ENCODE measurements at places on chromosomes 3 and 15. TPM values are rescaled to one million over a fixed set of nuclear protein-coding genes. Genes with fewer than 3 reads are reported as not detected.

Gene CKMT1A
- total RNA-seq: 114 TPM

Gene EPHB1
- 0.44 TPM for total RNA-seq

Gene EFCAB12
- total RNA-seq: under 0.01 TPM

Gene NMD3
- total RNA-seq: 56.1 TPM

Gene GPR149
- not detected for total RNA-seq

Gene NR1I2
- not detected for total RNA-seq

Gene CX3CR1
- 0.57 TPM for total RNA-seq

DNA sequence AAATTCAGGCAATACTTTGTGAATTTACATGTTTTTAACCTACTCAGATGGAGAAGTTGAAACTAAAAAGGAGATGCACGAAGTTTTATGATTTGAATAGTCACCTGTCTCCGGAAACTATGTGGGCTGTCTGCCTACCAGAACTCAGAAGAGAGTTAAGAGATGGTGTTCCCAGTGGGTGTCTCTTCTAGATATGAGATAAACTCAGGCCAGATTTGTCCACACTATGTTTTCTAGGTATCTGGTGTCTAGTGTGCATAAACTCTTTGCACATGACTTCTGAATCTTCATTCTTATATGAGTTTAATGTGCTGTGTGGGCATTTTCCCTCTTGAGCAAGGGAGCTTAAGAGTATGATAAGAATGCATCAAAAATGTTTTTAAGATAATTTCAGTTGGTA, 222.8 kb downstream of the FOXP1 start:
- no peak for DNase-seq

- no peak for DNase-seq
These were observed at the start of gene CTDSPL for GRCh38 chr3:37861620-37862041. Gene CTDSPL (plus strand): TSS chr3:37861880. CDS start chr3:37862200, 320 bp downstream.

DNA sequence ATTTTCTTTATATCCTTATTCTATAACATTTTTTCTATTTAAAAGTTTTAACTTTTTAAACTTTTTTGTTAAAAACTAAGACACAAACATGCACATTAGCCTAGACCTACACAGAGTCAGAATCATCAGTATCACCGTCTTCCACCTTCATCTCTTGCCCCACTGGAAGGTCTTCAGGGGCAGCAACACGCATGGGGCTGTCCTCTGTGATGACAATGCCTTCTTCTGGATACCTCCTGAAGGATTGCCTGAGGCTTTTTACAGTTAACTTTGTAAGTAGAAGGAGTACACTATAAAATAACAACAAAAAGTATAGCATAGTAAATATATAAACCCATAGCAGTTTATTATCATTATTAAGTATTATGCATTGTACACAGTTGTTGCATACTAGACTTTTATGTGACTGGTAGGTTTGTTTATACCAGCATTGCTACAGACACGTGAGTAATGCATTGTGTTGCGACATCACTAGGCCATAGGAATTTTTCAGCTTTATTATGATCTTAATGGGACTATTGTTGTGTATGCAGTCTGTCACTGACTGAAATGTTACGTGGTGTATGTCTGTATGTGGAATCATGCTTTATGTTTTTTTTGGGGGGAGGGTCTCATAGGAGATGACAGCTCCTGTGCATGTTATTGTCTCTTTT, 18.2 kb downstream of the ATP1B3 start:
- no peak for DNase-seq

GRCh38 chr3:141338881-141339280, 29.4 kb upstream of the ZBTB38 start:
- no peak for DNase-seq

DNA sequence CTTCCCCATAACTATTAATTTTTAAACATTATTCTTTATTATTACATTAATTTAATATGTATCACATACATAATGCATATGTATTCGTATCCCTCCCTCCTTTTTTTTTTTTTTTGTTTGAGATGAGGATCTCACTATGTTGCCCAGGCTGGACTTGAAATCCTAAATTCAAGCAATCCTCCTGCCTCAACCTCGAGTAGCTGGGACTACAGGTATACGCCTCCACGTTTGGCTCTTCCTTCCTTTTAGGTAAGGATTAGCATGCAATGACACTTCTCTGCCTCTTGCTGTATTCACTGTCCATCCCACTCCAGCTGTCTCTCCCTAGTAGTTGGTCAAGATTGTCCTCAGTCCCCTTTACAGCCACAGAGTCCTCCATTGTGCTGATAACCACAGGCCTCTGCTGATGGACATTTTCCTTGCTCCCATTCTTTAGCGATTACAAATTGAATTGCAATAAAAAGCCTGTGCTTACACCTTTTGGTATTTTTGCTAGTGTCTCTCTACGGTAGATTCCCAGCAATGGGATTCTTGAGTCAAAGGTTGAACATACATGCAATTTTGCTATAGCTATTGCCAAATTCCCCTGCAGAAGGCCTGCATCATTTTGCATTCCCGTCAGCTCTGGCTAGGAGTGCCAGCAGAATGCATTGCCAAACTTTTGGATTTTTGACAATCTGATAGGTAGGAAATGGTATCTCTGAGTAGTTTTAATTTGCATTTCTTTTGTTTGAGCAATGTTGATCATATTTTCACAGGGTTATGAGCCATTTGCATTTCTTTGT, 156.6 kb downstream of the SMAD6 start:
- DNase-seq: no peak

DNA sequence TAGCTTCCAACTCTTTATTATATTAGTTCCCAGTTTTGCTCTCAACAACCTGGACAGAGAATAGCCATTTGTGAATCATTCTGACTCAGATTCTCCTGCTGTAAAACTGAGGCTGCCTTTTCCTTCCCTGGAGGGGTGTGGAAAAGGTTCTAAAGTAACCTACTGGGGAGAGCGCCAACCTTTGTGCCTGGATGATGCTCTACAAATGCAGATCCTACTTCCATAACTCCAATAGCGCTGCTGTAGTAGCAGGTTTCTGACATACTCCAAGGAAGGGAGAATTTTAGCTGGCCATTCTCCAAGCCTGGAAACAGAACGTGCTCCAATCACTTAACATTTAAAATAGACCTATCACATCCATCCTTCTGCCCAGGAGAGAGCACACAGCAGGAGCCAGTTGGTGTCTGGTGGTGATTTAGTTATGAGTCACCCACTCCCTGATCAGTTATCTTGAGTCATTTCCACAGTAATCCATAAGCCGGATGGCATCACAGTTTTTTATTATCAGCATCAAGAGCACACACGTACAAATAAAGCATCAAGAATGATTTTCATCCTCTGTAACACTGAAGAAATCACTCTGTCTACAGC, 38.3 kb downstream of the MYH15 start:
- no peak for DNase-seq

- no peak for DNase-seq
These were observed 21.3 kb downstream of the WDR53 start for GRCh38 chr3:196547067-196547466.

DNA sequence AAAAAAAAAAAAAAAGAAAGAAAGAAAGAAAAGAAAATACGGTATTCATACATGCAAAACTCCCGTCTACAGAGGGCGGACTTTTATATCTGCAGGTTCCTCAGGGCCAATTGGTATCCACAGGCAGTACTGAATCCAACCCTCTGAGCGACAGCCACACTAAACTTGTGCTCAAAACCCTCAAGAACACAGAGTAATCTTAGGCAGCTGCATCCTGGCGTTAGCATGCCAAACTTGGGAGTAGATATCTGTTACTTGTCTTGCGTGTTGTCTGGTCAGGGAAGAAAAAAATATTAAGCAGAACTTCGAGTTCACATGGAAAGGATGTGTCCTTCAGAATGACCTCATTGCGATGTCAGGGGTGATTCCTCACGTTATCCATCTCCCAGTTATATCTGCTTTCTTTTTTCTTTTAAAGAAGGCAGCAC, 12.8 kb downstream of the SNAP23 start:
- DNase-seq: no peak

DNA sequence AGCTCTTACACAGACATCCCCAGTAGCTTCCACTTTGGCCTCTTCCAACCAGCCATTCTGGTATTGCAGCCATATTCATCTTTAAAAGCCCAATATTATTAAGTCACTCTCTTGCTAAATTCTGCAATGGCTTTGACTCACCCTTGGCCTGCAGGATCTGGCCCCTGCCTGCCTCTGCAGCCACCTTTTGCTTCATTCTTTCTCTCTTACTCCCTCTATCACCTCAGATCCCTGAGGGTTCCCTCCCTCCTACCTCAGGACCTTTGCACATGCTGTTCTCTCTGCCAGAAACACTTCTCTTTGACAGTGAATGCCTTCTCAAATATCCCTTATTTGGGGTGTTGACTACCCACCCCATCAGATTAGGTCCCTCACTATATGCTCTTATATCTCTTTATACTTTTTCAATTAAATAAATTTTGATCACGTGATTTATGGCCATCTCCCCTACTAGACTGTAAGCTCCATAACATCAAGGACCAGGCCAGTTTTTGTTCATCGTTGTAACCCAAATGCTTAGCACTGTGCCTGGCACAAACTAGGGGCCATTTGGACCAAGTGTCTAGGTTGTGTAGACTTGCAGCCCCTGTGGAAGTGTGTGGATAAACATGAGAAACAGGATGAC, 32.3 kb upstream of the UBE2Q2 start:
- DNase-seq: no peak

DNA sequence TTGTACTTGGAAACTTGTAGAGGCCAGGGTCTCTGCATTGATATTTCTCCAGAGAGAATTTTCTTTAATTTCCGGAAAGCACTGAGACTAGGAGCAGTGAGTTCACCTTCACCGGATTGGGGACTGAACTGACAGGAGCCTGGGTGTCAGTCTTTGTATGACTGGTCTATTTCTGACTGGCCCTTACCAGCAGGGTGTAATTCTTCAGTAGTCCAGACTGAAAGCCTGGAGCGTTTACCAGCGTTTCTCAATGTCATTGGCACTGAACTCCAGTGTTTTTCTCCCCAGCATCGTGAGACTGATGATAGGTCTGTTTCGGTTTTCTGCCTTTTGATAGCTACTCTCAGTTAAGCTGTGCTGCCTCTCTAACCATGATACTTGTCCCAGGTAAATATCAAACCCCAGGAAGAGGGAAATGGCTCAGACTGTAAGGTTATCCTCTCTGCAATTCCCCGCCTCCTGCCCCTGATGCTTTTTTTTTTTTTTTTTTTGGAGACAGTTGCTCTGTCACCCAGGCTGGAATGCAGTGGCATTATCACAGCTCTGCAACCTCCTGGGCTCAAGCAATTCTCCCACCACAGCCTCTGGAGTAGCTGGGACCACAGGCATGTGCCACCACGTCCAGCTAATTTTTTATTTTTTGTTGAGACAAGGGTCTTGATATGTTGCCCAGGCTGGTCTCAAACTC, 103.6 kb downstream of the CACNA2D3 start:
- no peak for DNase-seq

- DNase-seq: no peak
These were observed 18.2 kb upstream of the TMEM207 start for GRCh38 chr3:190467922-190468321.

DNA sequence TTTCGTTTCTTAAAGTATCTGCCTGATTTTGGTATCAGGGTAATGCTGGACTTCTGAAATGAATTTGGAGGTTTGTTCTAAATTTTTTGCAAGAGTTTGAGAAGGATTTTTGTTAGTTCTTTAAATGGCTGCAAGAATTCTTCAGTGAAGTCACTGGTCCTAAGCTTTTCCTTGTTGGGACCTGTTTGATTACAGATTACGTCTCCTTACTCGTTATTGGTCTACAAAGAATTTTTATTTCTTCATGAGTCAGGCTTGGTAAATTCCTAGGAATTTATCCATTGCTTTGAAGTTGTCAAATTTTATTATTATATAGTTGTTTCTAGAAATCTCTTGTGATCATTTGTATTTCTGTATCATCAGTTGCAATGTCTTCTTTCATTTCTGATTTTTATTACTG, 196.0 kb downstream of the DPH6 start:
- DNase-seq: no peak

DNA sequence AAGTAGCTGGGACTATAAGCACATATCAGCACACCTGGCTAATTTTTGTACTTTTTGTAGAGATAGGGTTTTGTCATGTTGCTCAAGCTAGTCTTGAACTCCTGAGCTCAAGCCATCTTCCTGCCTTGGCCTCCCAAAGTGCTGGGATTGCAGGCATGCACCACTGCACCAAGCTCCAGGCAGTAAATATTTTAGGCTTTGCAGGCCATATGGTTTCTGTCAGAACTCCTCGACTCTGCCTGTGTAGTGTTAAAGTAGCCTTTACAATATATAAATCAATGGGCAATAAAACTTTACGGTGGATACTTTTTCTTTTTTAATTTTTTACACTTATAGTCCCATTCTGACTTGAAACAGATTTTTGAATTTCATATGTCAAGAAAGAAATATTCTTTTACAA, 41.6 kb downstream of the DAG1 start:
- no peak for DNase-seq

DNA sequence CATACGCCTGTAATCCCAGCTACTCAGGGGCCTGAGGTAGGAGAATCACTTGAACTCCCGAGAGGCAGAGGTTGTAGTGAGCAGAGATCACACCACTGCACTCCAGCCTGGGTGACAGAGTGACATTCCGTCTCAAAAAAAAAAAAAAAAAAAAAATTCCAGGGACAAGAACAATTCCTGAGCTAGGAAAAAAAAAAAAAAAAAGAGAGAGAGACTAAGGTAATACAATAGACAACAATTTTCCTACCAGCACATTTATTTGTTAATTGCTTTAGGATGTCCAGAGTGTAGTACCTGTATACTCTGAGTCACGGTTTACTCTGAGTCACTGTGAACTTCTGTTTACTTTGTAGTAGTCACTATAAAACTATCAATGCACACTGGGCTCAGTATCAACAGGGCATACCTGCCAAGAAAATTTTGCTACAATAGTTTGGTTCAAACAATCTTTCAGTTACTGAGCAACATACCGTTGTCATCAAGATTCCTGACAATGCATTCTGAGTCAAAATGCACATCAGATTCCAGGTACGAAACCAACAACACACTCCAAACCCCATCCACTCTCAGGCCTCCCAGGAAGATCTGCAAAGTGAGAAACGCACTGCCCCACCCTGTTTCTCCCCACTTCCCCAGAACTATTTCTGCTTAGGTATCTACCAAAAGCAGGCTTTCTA, 28.3 kb downstream of the IGF2BP2 start:
- no peak for DNase-seq

- no peak for DNase-seq
These were observed 22.8 kb downstream of the MESP1 start for GRCh38 chr15:89728254-89728653.

- peak; percentile 21 for DNase-seq
These were observed 9.9 kb downstream of the AMOTL2 start for GRCh38 chr3:134364061-134364935.

GRCh38 chr3:169907476-169907875, 3.9 kb upstream of the SAMD7 start:
- DNase-seq: no peak

GRCh38 chr15:34514251-34514670, 69.2 kb downstream of the GOLGA8B start:
- DNase-seq: no peak

- no peak for DNase-seq
These were observed 10.3 kb upstream of the CD47 start for GRCh38 chr3:108100906-108101660.

- DNase-seq: no peak
These were observed 829.3 kb upstream of the CFAP20DC start for GRCh38 chr3:59879031-59879581.

Data from esophagus squamous epithelium (tissue), 5 donors.